Panc1 (cell line): ENCODE measurements at places on chromosomes 6 and 20.

DNA sequence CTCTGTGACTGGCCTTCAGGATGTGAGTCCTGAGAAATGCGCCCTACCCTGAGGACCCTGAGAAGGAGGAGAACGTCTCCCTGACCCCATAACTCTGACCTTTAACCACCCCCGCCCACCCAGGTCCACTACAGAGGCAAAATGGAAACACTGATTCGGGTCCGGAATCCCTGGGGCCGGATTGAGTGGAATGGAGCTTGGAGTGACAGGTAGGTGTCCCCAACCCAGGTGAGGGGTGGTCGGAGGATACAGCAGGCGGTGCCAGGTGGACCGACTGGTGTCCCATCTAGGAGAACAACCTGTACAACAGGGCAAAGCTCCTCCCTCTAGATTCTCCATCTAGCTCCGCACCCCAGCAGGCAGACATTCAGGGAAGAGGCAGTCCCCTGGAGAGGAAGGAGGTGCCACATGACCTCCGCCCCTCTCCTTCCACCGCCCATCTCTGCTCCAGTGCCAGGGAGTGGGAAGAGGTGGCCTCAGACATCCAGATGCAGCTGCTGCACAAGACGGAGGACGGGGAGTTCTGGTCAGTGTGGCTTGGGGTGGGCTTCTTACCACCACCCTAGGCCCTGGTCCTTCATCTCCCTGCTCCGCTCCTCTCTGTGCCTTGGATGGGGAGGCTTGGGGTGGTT is 17.6 kb downstream of the CAPN11 start:
- H3K4me3 ChIP-seq: no peak overlapping the region
- peak overlapping the region; percentile 90 for H3K27ac ChIP-seq
- H3K27me3 ChIP-seq: no peaks in the 10 kb centered on the region
- DNase-seq: no peak

DNA sequence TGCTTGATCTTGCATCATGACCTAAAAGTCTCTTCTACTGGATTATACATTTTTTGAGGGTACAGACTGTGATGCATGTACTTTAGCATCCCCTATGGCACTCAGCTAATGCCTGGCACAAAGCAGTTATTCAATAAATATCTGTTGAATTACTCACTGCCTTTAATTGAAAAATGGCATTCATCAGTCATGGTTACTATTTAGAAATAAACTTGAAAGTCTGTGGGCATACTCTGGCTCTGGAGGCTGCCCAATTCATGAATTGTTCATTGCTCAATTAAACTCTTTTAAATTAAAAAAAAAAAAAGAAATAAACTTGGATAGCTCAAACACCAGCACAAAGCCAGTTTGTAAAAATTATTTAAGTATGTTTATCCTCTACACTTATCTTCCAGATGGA is 40.0 kb downstream of the HEBP2 start:
- H3K27ac ChIP-seq: no peak overlapping the region
- H3K4me3 ChIP-seq: no peak overlapping the region
- H3K4me1 ChIP-seq: no peaks in the 10 kb centered on the region
- H3K36me3 ChIP-seq: no peaks in the 10 kb centered on the region; the same call in 1 of the 2 replicates
- DNase-seq: no peak

GRCh38 chr20:16942756-16943155 is 194.6 kb downstream of the OTOR start:
- no peaks in the 10 kb centered on the region for H3K4me1 ChIP-seq
- no peak overlapping the region for H3K4me3 ChIP-seq
- no peak overlapping the region for H3K27ac ChIP-seq
- no peaks in the 10 kb centered on the region for H3K27me3 ChIP-seq
- no peaks in the 10 kb centered on the region for H3K36me3 ChIP-seq

- H3K27ac ChIP-seq: no peak overlapping the region
- no peak overlapping the region for H3K4me3 ChIP-seq
- H3K36me3 ChIP-seq: no peaks in the 10 kb centered on the region
- no peak for DNase-seq
- no peaks in the 10 kb centered on the region for H3K4me1 ChIP-seq
Observed at GRCh38 chr6:122694602-122695001, 84.4 kb downstream of the PKIB start.

DNA sequence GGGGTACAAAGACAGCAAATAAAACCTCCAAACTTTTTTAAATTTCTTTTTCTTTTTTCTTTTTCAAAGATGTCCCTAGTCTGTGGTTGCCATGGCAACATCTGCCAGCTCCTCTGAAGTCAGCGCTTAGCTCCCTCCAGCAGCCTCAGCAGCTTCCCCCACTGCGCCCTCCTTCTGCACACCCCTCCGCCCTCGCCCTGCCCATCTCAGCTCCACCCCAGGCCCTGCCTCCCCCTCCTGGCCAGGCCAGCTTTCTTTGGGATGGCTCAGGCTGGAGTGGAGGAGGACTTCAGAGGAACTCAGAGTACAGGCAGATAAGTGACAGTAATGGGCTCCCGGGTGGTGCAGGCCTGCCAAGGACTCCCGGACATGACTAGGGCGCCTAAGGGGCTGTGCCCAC is 104.6 kb downstream of the LRFN2 start:
- H3K27me3 ChIP-seq: peaks cover 16% of the 10 kb centered on the region
- DNase-seq: no peak
- H3K27ac ChIP-seq: no peak overlapping the region
- H3K4me1 ChIP-seq: no peaks in the 10 kb centered on the region
- H3K4me3 ChIP-seq: no peak overlapping the region

- no peaks in the 10 kb centered on the region for H3K27me3 ChIP-seq
Observed at GRCh38 chr20:33653218-33653899, 8.8 kb upstream of the C20orf144 start.

DNA sequence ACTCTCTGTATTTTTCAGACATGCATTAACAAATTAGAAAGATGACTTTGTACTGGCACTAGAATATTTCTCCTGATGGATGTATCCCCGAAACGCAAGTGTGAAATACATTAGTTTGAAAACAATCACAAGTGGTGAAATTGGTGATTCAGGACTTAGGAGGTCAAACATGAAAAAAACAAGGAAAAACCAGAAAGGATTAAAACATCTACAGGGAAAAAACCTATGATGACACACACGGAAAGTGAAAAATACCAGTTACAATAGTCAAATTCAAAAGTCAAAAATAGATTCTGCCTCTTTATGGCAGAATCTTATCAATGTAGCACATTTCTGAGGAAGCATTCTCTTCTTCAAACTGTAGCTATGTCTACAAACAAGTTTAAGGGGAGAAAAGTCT is 129.0 kb upstream of the SGK1 start:
- H3K27me3 ChIP-seq: no peaks in the 10 kb centered on the region
- H3K36me3 ChIP-seq: no peaks in the 10 kb centered on the region
- H3K27ac ChIP-seq: no peak overlapping the region
- no peak overlapping the region for H3K4me3 ChIP-seq
- no peak for DNase-seq
- no peaks in the 10 kb centered on the region for H3K4me1 ChIP-seq

GRCh38 chr20:20333866-20334265 is 34.0 kb upstream of the INSM1 start:
- no peak for DNase-seq
- no peak overlapping the region for H3K4me3 ChIP-seq
- no peaks in the 10 kb centered on the region for H3K27me3 ChIP-seq
- no peaks in the 10 kb centered on the region for H3K36me3 ChIP-seq
- no peaks in the 10 kb centered on the region for H3K4me1 ChIP-seq

DNA sequence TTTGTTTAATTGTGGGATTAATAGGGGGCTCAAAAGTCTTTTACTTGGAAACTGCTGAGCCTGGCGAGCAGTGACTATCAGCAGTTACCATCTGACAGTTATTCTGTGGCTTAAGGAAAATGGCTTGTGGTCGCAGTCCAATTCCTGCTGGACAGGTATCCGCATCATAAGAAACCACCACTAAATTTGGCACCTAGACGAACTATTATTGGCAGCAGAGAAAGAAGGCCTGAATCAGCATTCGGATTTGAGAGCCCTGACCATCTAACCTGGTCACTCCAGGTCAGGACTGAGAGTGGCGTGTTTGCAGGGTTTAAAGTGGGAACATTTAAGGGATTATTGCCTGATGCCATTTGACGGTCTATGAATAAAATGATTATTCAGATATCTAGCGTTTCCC is 146.4 kb downstream of the RPS12 start:
- H3K4me1 ChIP-seq: no peaks in the 10 kb centered on the region
- no peak overlapping the region for H3K4me3 ChIP-seq
- no peak for DNase-seq
- no peak overlapping the region for H3K27ac ChIP-seq
- H3K36me3 ChIP-seq: no peaks in the 10 kb centered on the region
